ENCODE measurements at places on chromosomes 6 and 20. TPM values are rescaled to one million over a fixed set of nuclear protein-coding genes. Genes with fewer than 3 reads are reported as not detected.
A peak's percentile ranks its signal among the peaks of the same experiment; 100 is the strongest.

The EMILIN3 gene
- total RNA-seq = 0.30 TPM

The RRAGD gene
- total RNA-seq = 7.9 TPM

GRCh38 chr6:8905757-8906156, 470.4 kb upstream of the SLC35B3 start:
- DNase-seq = peak; percentile 49

DNA sequence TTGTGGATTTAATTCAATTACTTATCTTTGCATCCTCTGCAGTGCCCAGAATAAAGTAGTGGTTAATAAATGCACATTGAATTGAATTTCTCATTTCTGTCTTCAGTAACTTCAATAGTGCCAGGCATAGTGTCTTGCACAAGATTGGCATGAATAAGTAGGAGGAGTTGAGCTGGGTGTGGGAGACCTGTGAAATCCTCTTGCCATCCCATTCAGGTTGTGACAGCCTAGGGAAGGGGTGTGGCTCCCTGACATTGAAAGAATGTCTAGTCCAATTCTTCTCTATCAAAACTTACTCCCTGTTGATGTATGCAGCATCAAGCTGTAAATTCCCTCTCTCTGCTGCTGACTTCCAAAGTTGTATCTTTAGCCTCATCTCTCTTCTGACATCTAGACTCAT, 73.2 kb downstream of the CDH22 start:
- no peak for DNase-seq

- no peak for DNase-seq
These were observed 31.4 kb downstream of the SNPH start for GRCh38 chr20:1297486-1297885.
